Activated naive CD4-positive, alpha-beta T cell treated with anti-CD3 and anti-CD28 coated beads, Interleukin-2, amount 10 ng/mL, durations not matched to agents 7 days and 5 days (primary cell): ENCODE measurements at places on chromosomes 2 and 18.

DNA sequence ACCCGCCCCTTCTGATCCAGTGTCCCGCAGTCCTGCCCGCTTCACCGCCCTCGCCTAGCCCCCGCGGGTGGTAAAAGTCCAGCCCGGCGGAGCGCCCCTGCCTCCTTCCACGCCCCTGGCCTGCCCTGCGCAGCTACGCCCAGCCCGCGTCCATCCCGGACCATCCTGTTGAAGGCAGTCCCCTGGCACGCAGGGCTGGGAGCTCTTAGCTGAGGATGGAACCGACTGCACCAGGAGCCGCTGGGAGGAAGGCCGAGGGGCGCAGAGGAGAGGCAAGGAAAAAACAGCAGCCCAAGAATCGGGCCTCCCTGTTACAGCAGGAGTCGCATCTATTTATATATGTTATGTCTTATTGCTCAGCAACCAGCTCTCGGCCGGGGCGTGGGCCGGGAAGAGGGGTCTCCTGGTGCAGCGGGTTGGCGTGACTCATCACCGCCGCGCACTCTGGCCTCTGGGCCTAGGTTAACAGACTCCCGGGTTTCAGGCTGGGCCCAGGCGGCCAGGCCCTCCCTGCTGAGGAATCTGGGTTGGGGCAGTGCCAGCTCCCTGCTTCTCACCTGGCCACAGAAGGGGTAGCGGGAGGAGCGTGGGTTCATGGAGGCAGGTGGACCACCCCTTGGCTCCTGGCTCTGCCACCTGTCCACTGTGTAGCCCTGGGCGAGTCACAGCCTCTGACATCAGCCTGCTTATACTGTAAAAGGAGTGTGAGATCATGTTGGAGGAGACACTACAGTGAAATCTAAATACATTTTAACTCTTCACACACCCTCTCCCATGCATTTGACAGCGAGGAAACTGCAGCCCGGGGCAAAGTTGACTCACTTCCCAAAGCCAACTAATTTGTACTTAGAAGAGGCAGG is 13.4 kb upstream of the MAP3K2 start:
- no peak overlapping the region for H3K27ac ChIP-seq
- no peak for DNase-seq
- H3K36me3 ChIP-seq: no peaks in the 10 kb centered on the region
- H3K27me3 ChIP-seq: peaks cover 51% of the 10 kb centered on the region
- peaks cover 9% of the 10 kb centered on the region for H3K4me1 ChIP-seq

DNA sequence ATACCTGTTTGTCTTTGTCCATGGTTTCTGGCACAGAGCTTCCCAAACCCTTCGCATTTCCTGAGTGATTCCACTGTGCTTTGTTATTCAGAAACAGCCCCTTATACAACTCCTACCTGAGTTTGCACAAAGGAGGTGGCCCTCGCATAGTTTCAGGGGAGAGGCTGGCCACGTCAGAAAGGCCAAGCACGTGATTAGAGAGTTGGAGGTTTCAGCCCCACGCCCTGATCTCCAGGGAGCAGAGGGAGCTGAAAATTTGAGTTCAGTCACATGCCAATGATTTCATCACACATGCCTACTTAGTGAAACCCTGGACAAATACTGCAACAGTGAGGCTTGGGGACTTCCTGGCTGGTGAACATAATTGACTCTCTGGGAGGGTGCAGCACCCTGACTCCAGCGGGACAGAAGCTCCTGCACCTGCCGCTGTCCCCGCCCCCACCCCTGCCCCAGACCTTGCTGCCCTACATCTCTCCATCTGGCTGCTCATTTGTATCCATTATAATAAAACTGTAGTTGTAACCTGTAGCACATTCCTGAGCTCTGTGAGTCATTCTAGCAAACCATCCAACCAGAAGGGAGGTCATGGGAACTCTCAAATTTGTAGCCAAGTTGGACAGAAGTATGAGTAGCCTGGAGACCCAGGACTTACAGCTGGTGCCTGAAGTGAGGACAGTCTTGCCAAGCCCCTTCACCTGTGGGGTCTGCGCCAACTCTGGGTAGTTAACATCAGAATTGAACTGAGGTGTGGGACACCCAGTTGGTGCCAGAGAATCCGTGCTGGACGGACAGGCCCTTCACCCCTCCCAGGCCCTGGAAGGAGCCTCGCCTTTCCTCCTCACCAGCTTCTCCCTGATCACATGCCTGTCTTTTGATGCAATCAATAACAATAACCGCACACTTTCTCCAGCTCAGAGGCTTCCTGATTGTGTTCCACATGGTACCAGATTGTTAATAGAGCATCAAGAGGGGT is 224.3 kb downstream of the ANAPC1 start:
- H3K4me3 ChIP-seq: no peak overlapping the region
- H3K27ac ChIP-seq: no peak overlapping the region
- H3K36me3 ChIP-seq: no peaks in the 10 kb centered on the region

- no peaks in the 10 kb centered on the region for H3K36me3 ChIP-seq
- H3K27me3 ChIP-seq: no peaks in the 10 kb centered on the region
- no peak overlapping the region for H3K27ac ChIP-seq
- no peaks in the 10 kb centered on the region for H3K4me1 ChIP-seq
- no peak for DNase-seq
These were observed 308.7 kb downstream of the CBLN2 start for GRCh38 chr18:72235422-72235821.

- H3K27ac ChIP-seq: no peak overlapping the region
- peaks cover 47% of the 10 kb centered on the region for H3K36me3 ChIP-seq
- no peaks in the 10 kb centered on the region for H3K4me1 ChIP-seq
- H3K4me3 ChIP-seq: no peak overlapping the region
- H3K27me3 ChIP-seq: no peaks in the 10 kb centered on the region
- DNase-seq: no peak
These were observed 18.6 kb upstream of the ESPNL start for GRCh38 chr2:238081561-238081960.

- H3K36me3 ChIP-seq: no peaks in the 10 kb centered on the region
- no peak for DNase-seq
- H3K4me3 ChIP-seq: no peak overlapping the region
These were observed 475.1 kb downstream of the TNS1 start for GRCh38 chr2:217527590-217528202.

- H3K27me3 ChIP-seq: no peaks in the 10 kb centered on the region
- no peak overlapping the region for H3K4me3 ChIP-seq
- no peaks in the 10 kb centered on the region for H3K36me3 ChIP-seq
- no peak for DNase-seq
- H3K4me1 ChIP-seq: no peaks in the 10 kb centered on the region
These were observed 136.7 kb upstream of the SPHKAP start for GRCh38 chr2:228318218-228318617.

- H3K4me1 ChIP-seq: no peaks in the 10 kb centered on the region
- no peaks in the 10 kb centered on the region for H3K36me3 ChIP-seq
- no peaks in the 10 kb centered on the region for H3K27me3 ChIP-seq
- DNase-seq: no peak
- no peak overlapping the region for H3K27ac ChIP-seq
- H3K4me3 ChIP-seq: no peak overlapping the region
These were observed 77.4 kb upstream of the ARHGAP28 start for GRCh38 chr18:6652098-6652497.

- H3K4me1 ChIP-seq: peaks cover 4% of the 10 kb centered on the region
- no peaks in the 10 kb centered on the region for H3K36me3 ChIP-seq
- H3K27ac ChIP-seq: no peak overlapping the region
- no peak for DNase-seq
- no peaks in the 10 kb centered on the region for H3K27me3 ChIP-seq
These were observed 982.1 kb downstream of the TSN start for GRCh38 chr2:122737429-122738077.

DNA sequence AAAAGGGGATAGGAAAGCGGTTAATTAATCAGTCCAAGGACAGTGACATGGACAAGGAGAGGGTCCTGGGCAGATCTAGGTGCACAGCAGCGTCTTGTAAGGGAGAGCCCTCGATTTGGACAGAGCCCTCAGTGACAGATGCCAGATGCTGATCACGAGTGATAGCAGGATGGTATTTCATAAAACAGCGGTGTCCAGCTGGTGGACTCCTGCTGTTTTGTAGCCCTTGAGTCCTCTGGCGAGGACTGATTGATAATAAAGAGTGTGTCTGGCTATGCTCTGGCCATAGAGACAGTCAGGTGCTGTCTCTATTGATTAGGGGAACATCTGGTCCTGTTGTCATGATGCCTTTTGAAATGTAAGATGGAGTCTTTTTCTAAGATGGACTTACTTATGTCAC is 180.7 kb downstream of the NCK2 start:
- peaks cover 22% of the 10 kb centered on the region for H3K36me3 ChIP-seq
- H3K4me1 ChIP-seq: peaks cover 54% of the 10 kb centered on the region
- DNase-seq: no peak
- H3K4me3 ChIP-seq: no peak overlapping the region
- H3K27me3 ChIP-seq: no peaks in the 10 kb centered on the region

GRCh38 chr18:56112013-56112749 is 524.2 kb upstream of the TCF4 start:
- no peaks in the 10 kb centered on the region for H3K4me1 ChIP-seq
- no peak overlapping the region for H3K4me3 ChIP-seq
- H3K27me3 ChIP-seq: no peaks in the 10 kb centered on the region
- no peak for DNase-seq

DNA sequence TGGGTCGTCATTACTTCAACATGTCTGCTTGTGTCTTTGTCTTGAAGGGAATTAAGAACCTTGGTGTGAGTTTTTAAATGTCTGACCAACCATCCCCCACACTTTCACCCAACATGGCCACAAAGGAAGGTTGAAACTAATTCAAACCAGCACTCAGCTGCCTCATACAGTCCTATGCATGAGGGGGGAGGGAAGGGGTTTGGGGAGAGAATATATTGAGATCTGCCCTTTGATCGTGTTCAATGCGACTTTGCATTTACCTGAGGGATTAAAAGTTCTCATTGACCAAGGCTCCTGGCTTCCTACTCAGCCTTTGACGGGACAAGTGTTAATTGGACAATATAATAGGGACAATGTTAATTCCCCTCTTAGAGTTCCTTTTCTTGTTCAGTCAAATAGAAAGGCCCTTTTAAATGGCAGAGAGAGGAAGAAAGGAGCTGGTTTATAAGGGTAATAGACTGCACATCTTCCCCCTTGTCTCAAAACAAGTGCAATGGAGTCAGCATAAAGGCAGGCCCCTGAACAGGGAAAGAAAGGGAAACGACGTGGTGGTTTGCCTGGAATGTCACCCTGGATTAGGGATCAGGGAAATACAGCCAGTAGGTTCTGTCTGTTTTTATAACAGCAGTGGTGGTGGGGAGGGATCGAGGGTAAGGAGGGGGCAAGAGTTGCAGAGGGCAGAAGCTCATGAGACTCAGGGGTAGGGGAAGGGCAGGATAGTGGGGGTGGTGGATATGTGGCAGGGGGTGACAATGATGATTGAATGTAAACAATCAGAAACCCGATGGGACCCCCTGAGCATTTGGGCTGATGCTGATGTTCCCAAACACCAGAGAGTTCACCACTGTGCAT is 198.7 kb downstream of the MYCN start:
- H3K27ac ChIP-seq: no peak overlapping the region
- DNase-seq: no peak
- no peaks in the 10 kb centered on the region for H3K4me1 ChIP-seq
- no peak overlapping the region for H3K4me3 ChIP-seq
- H3K27me3 ChIP-seq: no peaks in the 10 kb centered on the region
- H3K36me3 ChIP-seq: no peaks in the 10 kb centered on the region

DNA sequence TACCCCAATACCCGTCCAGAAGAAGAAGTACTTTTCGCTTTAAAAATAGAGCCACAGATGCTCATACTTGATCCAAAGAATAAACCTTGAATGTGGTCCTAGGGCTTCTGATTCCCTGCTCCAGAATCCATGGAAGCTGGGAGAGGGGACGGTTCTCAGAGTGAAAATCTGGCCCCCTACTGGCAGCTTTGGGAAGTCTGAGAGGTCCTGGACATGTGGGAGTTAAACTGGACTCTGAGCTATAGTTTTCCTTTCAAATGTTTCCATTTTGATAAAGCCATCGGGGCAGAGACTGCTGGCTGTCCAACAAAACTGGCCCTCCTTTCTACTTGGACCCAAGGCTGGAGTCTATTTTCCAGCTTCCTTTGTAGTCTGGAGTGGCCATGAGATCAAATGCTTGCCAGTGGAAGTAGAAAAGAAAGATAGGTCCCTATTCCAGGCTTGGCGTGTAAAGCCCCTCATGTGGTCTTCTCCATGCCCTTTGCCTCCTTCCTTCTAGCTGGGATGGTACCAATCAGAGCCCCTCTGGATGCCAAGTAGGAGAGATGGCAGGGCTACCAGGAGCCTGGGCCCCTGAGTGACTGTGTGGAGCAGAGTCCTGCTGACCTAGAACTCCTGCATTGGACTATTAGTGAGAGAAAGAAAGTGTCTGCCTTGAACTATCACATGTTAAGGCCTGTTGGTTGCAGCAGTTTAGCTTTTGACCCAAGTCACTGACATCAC is 37.7 kb upstream of the TBC1D8 start:
- no peak overlapping the region for H3K4me3 ChIP-seq
- H3K27me3 ChIP-seq: peaks cover 17% of the 10 kb centered on the region
- H3K27ac ChIP-seq: no peak overlapping the region
- no peaks in the 10 kb centered on the region for H3K36me3 ChIP-seq
- H3K4me1 ChIP-seq: no peaks in the 10 kb centered on the region

GRCh38 chr2:20167356-20167755 is 57.6 kb downstream of the SDC1 start:
- H3K36me3 ChIP-seq: no peaks in the 10 kb centered on the region
- peaks cover 11% of the 10 kb centered on the region for H3K27me3 ChIP-seq
- no peak for DNase-seq
- H3K4me1 ChIP-seq: no peaks in the 10 kb centered on the region
- no peak overlapping the region for H3K27ac ChIP-seq

- H3K27me3 ChIP-seq: no peaks in the 10 kb centered on the region
- no peaks in the 10 kb centered on the region for H3K4me1 ChIP-seq
- no peak for DNase-seq
These were observed 390.7 kb downstream of the METTL4 start for GRCh38 chr18:2180586-2180985.

DNA sequence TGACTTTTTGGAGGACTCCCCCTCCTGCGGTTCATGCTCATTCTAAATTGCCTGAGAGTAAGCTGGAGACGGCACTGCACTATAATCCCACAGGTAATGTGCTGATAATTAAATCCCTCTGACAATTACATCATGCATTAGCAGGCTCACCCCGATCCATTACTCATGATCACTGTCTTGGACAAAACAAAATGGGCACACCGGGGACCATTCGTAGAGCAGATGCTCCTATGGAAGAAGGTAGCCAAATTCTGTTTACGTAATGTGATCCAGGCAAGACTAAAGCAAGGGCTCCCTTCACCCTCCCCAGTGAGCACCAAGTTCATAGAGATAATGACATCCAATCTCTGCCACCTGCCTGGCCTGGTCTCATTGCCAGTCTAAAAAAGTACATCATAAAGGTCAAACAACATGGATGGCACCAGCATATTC is 657.1 kb upstream of the SOX11 start:
- H3K36me3 ChIP-seq: no peaks in the 10 kb centered on the region
- H3K4me3 ChIP-seq: no peak overlapping the region
- no peak for DNase-seq
- H3K27me3 ChIP-seq: no peaks in the 10 kb centered on the region
- no peak overlapping the region for H3K27ac ChIP-seq

DNA sequence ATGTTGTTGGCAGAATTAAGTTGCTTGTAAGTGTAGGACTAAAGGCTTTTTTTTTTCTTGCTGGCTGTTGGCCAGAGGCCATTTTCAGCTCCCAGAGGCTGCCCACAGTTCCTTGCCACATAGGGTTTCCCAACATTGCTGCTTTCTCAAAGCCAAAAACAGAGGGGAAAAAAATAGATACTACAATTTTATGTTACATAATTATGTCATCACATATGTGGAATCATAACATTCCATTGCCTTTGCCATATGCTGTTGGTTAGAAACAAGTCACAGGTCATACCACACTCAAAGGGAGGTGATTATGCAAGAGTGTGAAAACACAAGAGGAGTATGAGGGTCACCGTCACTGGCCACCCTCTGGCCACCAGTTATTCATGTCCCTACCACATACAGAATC is 154.5 kb downstream of the RTN4 start:
- no peak for DNase-seq
- H3K4me3 ChIP-seq: no peak overlapping the region
- peaks cover 4% of the 10 kb centered on the region for H3K27me3 ChIP-seq
- no peak overlapping the region for H3K27ac ChIP-seq
